ENCODE measurements at places on chromosomes 13 and 19.
A peak's percentile ranks its signal among the peaks of the same experiment; 100 is the strongest.

DNA sequence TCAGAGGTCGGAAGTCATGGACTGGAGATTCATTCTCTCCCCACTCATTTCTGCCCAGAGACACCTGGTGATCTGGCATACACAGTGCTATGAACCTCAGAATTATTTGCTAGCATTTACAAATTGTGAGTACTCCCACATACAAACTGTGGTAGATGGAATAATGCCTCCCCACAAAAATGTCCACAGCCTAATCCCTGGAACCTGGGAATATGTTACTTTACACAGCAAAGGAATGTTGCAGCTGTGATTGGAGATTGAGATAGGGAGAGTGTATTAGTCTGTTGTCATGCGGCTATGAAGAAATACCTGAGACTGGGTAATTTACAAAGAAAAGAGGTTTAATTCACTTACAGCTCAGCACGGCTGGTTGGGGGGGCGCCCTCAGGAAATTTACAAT is 3.1 kb upstream of the UQCRFS1 start:
- DNase-seq: no peak

GRCh38 chr19:38543807-38544568 is 73.8 kb downstream of the MAP4K1 start:
- DNase-seq: peak; percentile 30

DNA sequence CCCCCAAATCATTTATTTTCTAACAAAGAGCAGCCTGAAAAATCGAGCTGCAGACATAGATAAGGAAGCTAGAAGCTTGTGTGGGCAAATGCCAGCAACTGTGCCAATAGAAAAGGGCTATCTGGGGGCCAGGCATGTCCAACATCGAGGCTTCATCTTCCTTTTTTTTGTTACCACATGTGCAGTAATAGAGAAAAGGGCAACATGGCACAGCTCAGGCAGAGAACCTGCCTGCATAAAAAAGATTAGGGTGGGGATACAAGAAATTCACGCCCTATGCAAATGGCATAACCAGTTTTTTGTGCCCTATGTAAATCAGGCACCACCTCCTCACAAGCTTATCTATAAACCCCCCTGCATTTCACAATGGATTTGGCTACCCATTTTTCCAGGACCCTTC is 60.4 kb upstream of the ABCC4 start:
- no peak for DNase-seq

DNA sequence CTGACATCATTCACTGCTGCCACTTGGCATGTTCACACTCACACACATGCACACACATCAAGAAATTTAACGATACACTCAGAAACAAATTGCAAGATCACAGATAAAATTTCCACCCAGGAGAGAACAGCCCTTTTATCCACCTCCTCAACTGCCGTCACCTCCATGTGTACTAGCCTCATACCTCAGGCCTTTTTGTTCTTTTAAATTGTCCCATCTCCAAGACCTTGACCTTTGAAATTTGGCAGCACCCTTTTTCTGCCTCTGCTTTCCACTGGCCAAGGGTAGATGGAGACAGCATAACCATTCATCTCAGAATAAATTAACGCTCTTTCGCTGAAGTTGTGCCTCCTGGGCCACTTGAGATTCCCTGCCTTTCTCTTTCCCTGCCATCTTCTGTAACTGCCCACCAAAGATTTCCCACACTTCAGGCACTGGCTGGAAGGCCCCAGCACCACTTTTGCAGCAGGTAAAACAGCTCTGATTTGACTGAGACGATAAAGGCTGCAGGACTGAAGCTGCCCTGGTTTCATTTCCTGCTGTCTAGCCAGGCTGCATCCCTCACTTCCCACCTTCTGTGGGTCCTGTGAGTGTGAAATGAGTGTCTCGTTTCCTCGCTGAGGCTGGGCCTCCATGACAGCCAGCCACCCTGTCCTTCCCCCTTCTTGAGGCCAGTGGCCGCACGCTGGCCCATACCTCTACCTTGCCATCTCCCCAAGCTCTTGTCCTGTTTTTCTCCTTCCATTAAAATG is 39.3 kb downstream of the MBNL2 start:
- DNase-seq: no peak

DNA sequence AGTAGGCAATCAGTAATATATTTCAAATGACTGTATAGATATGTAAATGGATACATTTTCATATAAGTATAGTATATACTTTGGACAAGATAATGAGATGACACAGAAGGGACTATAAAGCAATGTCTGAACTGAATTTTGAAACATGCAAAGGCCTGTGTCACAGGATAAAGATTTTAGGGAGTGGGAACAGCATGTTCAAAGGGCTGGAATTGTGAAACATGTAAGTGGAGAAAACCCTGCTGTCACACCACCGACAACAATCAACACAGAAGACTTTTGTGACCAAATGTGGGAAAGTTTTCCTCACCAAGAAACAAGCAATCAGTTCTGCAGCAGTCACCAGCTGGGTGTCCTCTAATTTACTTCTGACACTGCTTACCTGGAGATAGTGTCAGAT is 42.9 kb downstream of the LPAR6 start:
- DNase-seq: no peak

- DNase-seq: no peak
Observed at GRCh38 chr13:72983085-72983768, 75.6 kb upstream of the KLF5 start.

- DNase-seq: no peak
Observed at GRCh38 chr13:110503037-110503901, 58.3 kb downstream of the RAB20 start.

DNA sequence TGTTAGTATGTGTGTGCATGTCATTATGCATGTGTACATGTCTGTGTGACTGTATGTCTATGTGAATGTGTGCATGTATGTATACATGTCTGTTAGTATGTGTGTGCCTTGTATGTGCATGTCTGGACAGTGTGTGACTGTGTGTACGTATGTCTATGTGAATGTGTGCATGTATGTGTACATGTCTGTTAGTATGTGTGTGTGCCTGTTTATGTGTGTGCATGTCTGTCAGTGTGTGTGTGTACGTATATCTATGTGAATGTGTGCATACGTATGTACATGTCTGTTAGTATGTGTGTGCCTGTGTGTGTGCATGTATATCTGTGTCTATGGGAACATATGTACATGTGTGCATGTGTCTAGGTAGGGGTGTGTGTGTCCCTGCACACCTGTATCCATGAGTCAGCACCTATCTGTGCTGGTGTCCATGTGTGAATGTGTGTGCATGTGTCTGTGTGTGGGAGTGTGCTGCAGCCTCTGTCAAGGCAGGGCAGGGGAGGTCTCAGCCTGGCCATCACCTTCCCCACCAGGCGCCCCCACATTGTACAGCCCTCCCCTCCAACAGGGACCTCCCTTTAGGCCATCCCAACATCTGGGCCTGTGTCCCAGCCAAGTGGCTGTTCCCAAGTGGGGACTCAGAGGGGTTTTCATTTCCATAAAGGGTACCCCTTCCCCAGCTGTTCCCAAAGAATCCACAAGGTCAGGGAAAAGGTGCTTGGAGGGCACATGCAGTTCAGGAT is 4.4 kb downstream of the GAS6 start:
- DNase-seq: no peak

DNA sequence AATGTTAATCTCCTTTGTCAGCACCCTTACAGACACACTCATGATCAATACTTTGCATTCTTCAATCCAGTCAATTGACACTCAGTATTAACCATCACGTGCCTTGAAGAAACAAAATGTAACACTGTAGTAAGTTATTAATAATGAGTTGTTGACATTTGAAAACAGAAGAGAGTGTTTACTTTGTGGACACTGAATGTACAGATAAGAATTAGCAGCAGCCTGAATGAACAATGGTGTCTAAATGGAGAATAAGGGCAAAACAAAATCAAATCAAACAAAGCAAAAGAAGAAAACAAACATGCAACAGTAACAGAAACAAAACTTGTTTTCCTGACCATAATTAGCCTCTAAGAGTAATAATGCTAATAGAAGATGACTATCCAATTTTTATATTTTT is 1191.1 kb upstream of the MIR17HG start:
- DNase-seq: no peak

- no peak for DNase-seq
Observed at GRCh38 chr13:49731766-49732165, 40.5 kb upstream of the EBPL start.

GRCh38 chr19:8057545-8058270 is 5.1 kb downstream of the CCL25 start:
- DNase-seq: no peak

DNA sequence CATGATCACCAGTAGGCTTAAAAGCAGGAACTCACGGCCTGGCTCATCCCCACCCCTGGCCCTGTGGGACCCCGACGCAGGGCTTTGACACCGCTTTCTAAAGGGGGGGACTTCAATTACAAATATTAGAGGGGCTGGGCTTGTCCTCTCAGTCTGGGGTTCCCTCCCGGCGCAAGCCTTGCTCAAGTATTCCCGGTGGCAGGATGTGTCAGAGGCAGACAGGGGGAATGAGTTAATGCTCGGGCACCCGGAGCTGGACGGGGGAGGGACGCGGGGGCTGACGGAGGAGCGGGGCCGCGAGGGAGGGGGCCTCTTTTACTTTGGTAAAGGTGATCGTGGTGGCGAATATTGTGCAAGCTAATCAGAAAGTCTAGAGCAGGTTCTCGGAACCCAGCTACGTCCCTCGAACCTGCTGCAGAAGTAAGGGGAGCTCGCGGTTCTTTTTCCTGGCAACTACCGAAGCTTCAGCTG is 1.1 kb downstream of the FGF14 start:
- DNase-seq: no peak

All from activated CD4-positive, alpha-beta T cell treated with anti-CD3 and anti-CD28 coated beads for 4 hours (primary cell).